ENCODE measurements at places on chromosomes 12 and 14. TPM values are rescaled to one million over a fixed set of nuclear protein-coding genes. Genes with fewer than 3 reads are reported as not detected.

GRCh38 chr12:15638231-15638630 is 151.0 kb downstream of the EPS8 start:
- DNase-seq: no peak

DNA sequence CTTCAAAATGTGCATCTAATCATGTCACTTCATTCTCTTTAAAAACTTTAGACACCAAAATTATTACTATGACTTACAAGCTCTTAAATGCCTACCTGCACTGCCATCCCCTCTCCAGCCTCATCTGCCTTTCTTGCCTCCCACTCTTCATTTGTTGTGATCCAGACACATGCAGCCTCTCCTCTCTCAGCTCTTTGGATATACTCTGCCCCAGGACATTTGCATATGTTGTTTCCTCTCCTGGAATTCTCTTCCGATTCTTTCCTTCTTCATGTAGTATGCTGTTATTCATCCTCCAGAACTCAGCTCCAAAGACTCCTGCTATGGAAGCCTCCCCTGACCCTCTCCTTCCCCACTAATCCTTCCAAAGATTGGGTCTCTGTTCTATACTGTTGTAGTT is 197.6 kb downstream of the ANO4 start:
- no peak for DNase-seq

Gene EFCAB11
- 5.8 TPM for total RNA-seq

Gene CLEC14A
- 57.0 TPM for total RNA-seq

GRCh38 chr14:68785534-68786490 is 7.1 kb downstream of the ZFP36L1 start:
- no peak for DNase-seq

Gene ALDH2
- 499 TPM for total RNA-seq

GRCh38 chr14:91261115-91261514 is 16.6 kb upstream of the GPR68 start:
- no peak for DNase-seq

Gene LRP1
- 404 TPM for total RNA-seq

Gene NPC2
- 670 TPM for total RNA-seq

- peak; percentile 91 for DNase-seq
Observed at GRCh38 chr14:52791223-52792096, at the start of gene GNPNAT1. Gene GNPNAT1 (minus strand): TSS chr14:52791607. CDS start chr14:52784650, 6,957 bp downstream.

Gene DHRS2
- total RNA-seq: 1.2 TPM

DNA sequence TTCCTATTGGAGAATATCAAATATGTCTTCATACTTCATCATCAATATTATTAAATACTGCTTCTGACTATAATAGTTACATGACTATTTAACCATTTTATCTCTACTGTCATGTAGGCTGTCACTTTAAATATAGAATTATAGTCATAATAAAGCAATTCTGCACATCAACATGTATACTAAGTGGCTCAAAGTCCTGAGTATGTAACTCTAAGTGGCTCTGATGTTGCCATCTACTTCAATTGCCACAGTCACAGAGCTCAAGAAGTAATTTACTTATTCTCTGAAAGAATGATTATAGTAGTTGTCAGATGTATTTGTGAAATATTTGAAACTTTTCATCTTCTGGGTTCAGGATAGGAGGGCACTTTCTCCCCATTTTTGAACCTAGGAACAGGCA is 202.3 kb downstream of the KITLG start:
- no peak for DNase-seq

DNA sequence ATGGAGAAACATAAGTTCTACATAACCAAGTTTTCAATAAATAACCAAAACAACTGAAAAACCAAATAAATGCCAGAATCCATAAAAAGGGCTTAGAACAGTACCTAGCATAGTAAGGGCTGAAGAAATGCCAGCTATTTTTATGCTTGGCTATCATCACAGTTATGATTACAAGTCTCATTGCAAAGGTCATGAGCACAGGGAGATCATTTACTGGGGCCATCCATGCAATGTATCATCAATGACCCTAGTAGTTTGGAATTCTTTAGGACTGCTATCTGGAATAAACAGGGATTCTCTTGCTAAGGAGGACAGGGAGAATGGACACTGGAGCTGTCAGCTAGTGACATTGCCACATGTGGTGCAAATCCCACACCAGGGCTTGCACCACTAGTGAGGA is 92.5 kb upstream of the NAP1L1 start:
- DNase-seq: no peak

DNA sequence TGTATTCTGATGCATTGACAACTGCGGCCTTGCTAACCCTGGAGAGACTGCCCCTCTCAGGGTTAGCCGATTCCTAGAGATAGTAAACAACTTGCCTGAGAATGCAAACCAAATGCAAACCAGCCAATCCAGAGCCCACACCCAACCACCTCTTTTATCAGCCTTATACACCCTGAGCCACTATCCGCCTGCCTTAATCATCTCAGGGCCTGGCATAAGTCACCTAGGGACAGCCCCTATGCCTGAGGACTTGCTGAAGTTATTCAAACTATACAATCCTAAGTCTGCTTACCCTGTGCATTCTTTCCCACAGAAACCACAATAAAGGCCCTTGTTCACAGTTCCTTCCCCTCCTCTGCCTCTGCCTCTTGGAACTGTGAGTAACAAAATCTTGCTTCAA is 177.2 kb downstream of the KCNA5 start:
- DNase-seq: no peak

Measured in lower lobe of right lung (tissue), 2 donors.